ENCODE measurements at places on chromosomes 3 and 15.

GRCh38 chr15:68682330-68682729 lies 103.5 kb downstream of the CORO2B start:
- no peak for DNase-seq

- DNase-seq: no peak
These were observed 430.4 kb downstream of the RBMS3 start for GRCh38 chr3:29711255-29711771.

DNA sequence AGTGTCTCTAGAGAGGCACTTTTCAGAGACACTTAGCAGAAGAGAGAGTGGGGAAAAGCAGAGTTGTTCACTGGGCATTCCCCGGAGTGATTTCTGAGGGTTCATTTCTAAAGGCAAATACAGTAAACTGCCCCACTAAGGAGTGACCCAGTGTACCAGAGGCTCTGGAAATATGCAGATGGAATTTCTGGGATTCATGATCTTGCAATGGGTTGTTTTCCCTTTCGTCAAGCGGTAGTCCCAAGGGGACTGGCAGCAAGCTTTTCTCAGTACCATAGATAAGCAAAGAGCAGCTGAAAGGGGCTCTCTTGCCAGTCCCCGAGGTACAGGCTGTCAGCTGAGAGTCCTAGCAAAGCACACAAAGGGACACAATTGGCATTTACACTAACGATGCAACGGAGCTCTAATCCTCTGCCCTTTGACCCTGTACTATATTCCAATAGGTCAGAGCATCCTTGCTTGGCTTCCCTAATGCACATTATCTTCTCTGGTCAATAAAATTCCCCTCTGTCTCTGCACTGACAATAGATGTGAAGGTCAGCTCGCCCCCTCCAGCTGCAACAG lies 155.6 kb downstream of the SEMA6D start:
- DNase-seq: no peak

GRCh38 chr3:194381460-194381875 lies 11.9 kb upstream of the LRRC15 start:
- no peak for DNase-seq

- no peak for DNase-seq
These were observed 1099.3 kb downstream of the ROBO2 start for GRCh38 chr3:78139166-78139565.

GRCh38 chr3:126911162-126912026 lies 71.5 kb upstream of the PLXNA1 start:
- DNase-seq: no peak

- DNase-seq: no peak
These were observed 7.3 kb downstream of the ST3GAL6 start for GRCh38 chr3:98770261-98771039.

DNA sequence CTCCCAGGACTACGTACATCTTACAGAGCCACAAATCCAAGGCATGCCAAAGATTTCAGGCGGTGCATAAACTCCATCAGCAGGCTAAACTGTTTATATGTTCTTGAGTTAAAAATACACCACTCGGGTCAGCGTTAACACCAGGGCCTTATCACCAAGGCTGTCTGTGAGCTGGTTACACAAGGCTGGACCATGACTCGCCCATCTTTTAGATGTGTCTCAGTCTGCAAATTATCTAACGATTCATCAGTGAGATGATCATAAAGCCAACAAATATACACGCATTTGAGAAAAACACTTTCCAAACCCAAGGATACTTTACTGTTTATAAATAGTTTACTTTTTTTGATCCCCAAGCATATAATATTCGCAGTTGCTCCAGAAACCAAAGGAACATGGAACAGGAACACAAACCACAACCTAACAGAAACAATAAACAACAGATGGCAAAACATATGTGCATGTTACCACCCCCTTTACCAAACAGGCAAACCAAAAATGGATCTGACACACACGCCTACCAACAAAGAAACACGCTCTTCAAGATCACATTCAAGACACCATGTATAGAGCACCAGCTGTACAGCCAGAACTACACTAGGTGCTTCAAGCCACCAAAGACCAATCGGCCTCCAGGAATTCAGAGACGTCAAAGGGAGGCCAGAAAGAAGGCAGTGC lies 15.4 kb downstream of the LRIG1 start:
- DNase-seq: no peak

- DNase-seq: no peak
These were observed 45.5 kb downstream of the SUSD5 start for GRCh38 chr3:33173103-33173502.

DNA sequence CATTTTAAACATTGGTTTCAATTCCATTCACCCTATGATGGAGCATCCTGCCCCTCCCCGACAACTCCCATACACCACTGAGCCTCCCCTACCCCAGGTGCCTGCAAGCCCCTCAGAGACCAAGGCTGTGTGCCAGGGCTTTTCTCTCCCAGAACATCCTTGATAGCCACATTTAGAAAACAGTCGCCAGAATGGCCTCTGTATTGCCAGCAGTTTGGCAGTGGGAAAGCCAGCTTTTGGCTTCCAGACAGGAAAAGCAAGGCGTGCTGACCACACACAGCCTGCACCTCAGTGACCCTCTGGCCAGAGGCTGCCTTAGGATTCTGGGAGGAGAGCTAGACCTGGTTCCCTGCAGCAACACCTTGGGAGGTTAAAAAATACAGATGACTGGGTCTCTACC lies 18.2 kb upstream of the HRH1 start:
- no peak for DNase-seq

DNA sequence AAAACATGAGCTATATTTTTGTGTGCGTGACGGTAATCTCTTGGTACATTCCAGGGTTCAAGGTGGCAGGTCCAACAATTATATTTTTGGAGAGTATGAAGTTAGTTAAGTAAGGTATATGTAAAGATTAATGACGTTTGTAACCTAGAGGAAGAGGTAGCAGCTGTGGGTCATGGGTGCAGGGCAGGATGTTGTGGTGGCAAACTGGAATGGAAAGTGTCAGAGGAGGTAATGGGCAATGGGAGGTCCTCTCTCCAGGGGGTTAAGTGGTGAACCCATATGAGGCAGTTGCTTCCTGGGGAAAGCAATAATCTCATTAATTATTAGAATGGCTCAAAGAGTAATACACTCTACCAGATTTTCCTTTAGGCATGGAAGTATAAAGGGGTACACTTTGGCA lies 1.0 kb upstream of the CD200R1L start:
- no peak for DNase-seq

DNA sequence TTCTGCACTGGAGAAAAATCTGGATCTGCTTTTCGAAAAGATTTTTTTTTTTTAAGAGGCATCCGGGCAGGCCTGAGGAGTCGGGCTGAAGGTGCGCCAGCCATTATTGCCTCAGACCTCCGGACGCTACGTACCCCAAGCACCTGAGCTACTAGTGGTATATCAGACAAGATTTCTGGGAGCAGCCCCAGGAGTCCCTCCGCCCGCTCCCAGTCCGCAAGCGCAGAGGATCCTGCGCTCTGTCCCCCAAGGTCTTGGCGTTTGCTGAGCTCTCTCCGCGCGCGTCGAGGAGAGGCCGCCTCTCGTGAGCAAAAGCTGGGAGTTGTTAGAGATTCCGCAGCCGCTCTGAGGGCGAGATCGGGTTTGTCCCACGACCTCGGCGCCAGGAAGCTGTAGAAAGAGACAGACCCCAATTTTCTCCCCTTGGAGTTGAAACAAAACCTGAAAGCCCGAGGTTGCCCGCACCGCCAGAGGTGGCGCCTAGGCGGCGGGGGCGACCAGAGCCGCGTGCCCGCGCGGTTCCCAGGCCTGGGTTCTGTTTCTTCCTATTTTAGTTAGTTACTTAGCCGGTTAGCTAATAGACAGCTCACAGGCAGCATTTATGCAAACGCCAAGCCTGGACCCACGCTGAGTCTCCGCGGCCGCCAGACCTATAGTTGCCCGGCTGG lies 72.5 kb upstream of the POLG start:
- DNase-seq: no peak

- DNase-seq: no peak
These were observed 78.3 kb upstream of the PPP2R3A start for GRCh38 chr3:135887220-135887619.

- DNase-seq: no peak
These were observed 612.2 kb upstream of the EPHA6 start for GRCh38 chr3:96202181-96202580.

GRCh38 chr15:68730976-68731897 lies 89.5 kb downstream of the ANP32A start:
- DNase-seq: no peak

DNA sequence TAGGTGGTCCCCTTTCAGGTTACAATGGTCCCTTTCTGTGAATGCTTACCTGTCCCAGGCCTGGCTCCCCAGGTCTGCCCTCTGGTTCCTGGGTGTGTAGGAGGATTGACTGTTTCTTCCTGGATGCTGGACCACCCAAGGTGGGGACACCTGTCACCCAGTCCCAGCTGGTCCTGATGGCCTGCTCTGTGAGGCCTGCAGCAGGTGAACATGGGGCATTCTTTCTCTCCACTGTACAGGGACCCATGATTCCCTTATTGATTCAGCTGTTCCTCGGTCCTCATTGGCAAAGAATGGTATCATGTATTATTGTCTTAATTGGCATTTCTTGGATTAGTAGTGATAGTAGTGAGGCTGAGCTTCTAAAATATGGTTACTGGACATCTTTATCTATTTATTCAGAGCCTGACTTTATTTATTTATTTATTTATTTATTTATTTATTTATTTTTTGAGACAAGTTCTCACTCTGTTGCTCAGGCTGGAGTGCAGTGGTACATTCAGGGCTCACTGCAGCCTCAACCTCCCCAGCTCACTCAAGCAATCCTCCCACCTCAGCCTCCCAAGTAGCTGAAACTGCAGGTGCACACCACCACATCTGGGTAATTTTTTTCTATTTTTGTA lies 8.8 kb upstream of the DNAJA4 start:
- no peak for DNase-seq

- DNase-seq: no peak
These were observed 63.8 kb downstream of the NPTN start for GRCh38 chr15:73569361-73569760.

- DNase-seq: no peak
These were observed 655.0 kb downstream of the EPHA3 start for GRCh38 chr3:89762405-89762804.

DNA sequence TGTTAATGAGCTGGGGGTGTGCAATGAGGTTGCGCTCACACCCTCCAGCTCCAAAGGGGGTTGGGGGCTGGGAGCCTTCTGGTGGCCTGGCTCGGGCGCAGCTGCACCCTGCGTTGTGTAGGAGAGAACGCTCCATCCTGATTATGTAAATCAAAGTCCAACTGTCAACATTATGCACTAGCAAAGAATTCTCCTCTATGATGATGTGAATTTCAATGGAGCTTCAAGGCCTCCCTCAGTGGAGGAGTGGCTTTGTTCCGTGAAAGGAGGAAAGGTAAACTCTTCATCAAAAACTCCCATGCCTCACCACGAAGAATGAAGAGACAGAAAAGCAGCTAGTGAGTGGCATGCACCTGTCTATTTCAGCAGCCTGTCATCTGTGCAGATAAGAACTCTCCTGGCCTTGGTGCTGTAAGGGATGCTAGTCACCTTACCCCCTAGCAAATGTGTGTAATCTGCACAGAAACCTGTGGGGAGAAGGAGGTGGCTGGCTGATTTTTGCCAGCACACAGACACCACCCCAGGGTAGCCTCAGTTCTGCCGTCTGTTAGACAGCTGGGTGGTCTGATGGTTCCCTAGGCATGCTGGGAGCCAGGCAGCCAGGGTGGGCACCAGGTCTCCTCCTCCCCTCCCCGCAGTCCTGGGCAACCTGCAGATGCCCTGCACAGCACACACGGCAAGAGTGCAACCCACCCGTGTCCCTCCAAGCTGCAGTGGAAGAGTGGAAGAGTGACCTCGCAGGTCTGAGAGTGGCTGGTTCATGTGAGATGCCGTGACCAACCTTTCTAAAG lies 47.0 kb upstream of the TRPM1 start:
- DNase-seq: no peak

DNA sequence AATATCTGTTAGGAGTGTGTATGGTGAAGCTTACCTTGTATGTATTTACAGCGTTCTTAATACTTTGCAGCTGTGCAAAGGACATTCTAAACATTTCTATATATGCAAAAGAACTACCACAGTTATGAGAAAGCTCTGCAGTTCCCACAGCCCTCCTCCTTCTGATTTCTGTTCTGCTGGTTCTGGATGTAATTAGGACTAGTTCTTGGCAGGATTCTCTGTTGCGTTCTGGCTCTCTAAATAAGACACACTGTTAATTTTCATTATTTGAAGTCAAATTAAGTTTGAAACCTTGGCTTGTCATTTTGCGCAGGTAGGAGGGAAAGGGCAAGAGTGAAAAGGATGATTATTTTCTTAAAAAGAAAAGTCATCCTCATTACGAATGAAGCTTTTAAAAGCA lies 76.4 kb downstream of the FNDC3B start:
- no peak for DNase-seq

DNA sequence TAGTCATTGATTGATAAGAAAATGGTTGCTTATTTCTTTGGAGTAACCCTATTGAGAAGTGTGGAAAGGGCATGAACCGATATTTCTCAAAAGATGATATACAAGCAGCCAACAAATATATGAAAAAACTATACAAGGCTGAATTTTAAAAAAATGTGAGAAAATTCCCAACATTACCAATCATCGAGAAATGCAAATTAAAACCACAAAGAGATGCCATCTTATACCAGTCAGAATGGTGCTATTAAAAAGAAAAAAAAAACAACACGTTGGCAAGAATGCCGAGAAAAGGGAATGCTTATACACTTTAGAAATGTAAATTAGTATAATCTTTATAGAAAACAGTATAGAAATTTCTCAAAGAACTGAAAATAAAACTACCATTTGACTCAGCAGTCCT lies 77.7 kb upstream of the ROBO1 start:
- no peak for DNase-seq

DNA sequence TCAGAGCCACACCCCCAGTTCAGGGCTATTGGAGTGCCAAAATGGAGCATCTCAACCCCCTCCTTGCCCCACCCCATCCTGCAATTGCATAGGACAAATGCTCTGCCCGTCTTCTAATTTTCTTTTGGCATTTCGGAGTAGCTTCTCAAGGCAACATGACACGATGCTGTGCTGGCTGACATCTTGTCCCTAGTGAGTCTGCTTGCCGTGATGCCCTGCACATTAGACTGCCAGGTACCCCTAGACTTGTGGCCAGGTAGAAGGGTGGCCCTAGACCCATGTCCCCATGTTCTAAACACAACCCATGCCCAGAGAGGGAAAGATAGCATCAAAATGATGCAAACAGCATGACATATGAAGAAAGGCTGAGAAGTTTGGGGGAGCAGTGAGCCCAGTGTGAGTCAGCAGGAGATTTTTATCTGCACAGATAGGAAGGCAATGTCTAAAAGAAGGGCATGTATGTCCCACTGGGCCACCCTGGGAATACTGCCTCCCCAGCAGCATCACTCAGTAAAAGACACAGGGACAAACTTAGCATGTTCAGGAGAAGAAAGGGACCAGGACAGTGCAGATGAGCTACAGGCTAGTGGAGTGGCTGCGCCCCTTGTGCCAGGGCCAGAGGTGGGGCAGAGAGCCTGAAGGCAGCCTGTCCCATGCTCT lies 36.8 kb downstream of the CA12 start:
- DNase-seq: no peak

- DNase-seq: no peak
These were observed 671.5 kb downstream of the FHIT start for GRCh38 chr3:60579734-60580133.

DNA sequence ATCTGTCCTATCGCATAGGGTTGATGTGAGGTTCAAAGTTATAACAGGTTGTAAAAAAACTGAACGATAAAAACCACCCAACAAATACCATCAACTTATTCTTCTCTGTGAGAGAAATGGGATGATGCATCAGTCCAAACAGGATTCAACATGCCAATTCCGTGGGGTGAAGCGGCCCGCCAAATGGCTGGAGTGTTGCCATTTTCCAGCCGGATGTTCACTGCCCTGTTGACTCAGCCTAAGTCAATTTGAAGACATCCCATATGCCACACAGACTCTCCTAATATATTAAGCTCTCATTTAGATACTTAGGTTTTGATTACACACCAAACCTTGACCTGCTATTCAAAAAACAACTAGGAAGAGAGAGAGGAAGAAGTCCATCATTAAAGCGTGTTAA lies 311.1 kb downstream of the VPS13C start:
- DNase-seq: no peak

Data from NCI-H1048 (cell line).